ENCODE measurements at places on chromosomes 16 and 17.

GRCh38 chr17:75516619-75517296 is 430 bp downstream of the TSEN54 start:
- no peak for DNase-seq

DNA sequence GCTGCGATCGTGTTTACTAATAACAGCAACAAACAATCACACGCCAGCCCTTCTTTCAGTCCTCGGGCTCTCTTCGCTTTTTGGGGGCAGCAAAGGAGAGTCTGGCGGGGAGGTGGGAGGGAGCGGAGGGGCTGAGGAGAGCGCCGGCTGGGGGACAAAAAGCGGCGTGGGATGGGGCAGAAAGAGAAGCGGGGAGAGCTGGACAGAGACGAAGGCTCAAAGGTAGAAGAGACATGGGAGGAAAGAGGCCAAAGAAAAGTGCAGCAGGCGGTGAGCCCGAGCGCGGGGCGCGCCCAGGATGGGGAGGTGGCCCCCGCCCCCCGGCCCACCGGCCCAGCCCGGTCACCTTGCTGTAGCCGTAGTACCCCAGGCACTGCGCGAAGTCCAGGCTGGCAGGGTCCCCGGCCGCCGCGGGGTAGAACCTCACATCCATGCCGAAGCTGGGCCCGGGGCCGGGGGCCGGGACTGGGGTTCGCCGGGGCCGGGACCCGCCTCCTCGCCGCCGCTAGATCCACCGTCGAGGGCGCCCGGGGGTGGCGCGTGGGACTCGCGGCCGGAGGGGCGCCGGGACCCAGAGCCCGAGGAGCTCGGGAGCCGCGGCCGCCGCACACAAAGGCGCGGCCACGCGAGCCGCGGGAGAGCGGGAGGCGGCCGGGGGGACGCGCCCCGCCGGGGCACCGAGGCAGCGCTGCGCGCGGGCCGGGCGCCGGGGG is 496 bp downstream of the TOX3 start:
- DNase-seq: no peak

GRCh38 chr16:66300037-66300436 is 66.5 kb upstream of the CDH5 start:
- DNase-seq: no peak

GRCh38 chr16:86396901-86397311 is 113.4 kb upstream of the FOXF1 start:
- peak; percentile 86 for DNase-seq

- no peak for DNase-seq
Measured at GRCh38 chr17:42288803-42289610, 709 bp downstream of the STAT5A start.

- peak; percentile 7 for DNase-seq
Measured at GRCh38 chr16:11079652-11080187, 135.4 kb downstream of the CLEC16A start.

DNA sequence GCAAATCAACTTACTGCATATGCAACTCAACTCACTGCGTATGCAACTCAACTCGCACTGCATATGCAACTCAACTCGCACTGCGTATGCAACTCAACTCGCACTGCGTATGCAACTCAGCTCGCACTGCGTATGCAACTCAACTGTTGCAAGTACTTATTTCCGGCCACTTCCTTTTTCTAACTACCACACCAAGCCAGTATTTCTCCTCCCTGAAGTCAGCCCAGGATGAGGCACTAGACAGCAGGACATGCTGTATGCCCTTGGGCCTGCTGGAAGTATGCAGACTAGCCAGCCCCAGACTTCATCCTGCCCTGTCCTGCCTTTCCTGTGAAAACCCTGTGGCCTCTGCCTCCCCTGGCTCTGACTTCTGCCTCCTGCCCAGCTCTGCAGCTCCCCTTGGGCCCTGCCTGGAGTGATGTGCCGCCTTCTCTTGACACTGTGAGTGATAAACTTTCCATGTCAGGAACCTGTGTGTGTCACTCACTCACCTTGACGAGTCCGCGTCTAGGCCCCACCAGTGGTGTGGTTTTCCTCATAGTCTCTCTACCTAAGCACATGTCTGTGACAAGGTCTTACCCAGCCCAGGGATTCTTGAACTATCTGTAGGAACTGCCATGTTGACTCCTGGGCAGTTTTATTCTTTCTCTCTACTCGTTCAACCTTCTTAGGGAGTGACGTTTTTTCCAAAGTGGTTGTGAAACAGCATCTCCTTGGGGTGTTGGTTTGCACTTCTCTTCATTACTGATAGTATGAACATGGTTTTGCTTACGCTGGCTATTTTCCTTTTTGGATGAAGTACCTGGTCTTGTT is 16.4 kb downstream of the ZNF778 start:
- DNase-seq: no peak

GRCh38 chr17:28925912-28926365 is 23.1 kb upstream of the DHRS13 start:
- no peak for DNase-seq

DNA sequence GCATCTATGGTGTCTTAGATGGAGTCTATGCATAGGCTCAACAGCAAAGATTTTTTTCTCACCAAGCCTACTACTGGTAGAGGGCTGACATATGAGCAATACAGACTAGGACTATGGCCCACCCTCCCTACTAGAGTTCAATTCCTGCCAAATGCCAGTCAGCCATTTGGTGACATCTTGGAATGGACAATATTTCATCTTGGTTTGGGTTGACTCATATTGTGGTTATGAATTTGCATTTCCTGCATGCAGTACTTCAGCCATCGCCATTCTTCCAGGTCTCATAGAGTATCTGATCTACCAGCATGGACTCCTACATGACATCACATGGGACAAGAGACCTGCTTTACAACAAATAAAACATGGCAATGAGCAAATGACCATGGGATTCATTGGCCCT is 778.1 kb upstream of the SOX9 start:
- DNase-seq: no peak

DNA sequence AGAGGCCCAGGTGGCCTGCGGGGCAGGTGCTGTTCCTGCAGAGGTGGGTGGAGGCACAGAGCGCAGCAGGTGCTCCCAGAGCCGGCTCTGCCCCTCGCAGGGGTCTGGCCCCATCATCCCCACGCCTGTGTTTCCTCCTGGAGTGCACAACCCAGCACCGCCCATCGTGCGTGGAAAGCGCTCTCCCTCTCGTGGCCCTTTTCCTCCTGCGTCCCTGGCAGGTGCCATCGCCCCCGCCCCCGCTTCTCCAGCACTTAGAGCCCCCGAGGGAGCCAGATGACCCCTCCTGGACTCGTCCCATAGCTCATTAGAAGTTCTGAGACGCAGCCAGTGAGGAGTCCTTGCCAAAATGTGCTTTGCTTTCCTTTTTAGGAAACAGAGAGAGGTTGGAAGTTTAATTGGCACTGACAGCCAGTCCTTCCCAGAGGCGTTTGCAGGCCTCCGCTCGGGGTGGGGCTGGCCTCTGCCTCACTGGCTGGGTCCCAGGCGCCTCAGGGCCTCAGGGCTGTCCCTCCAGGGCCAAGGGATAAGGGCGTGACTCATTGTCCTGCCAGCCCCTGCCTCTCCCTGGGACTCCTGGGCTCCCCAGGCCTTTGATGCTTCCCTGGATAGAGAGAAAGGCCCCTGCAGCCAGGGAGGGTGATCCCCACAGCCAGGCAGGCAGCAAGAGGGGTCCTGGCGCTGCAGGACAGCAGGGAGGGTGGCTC is 32.2 kb upstream of the CHMP6 start:
- no peak for DNase-seq

DNA sequence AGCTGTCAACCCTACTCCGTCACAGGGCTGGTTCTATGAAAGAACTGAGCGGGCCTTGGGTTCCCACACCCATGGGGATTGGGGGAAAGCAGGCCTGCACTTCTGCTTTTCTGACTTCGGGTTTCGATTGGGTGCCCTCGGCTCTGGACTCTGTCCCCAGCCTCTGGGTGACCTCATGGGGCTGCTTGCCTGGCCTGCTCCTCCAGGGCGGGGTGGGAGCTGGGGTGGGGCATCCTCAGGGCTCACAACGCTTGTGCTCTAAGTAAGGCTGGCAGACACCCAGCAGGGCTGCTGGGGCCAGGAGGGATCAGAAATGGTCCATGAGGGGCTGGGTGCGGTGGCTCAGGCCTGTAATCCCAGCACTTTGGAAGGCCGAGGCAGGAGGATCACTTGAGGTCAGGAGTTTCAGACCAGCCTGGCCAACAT is 19.2 kb downstream of the ARHGAP27 start:
- DNase-seq: no peak

- DNase-seq: no peak
Measured at GRCh38 chr16:83722456-83723183, 85.2 kb upstream of the HSBP1 start.

DNA sequence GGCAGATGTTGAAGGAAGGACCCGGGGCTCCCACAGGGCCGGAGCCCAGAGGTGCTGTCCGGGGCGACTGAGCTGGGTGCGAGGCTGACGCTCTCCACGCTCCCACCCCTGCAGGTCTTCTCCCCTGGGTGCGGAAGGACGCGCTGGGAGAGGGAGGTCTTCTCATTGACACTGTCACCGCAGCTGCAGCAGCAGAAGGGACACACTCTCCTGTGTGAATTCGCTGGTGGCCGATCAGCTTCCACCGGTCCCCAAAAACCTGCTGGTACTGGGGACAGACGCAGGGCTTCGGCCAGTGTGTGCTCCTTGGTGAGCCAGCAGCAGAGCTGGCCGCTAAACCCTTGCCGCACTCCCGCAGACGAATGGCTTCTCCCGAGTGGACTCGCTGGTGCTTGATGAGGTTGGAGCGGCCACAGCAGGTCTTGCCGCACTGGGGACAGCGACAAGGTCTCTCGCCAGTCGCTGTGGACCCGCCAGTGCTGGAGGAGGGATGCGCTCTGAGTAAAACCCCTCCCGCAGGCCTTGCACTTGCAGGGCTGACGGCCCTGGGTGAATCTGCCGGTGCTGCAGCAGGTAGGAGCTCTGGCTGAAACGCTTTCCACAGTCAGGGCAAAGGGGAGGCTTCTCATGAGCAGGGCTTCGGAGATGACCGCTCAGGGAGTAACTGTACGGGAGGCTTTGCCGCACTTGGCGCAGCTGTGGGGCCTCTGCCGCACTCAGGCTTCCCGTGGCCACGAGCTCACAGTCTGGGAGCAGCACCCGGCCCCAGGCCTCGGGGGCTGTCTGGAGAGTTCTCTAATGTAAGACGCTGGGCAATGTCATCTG is 6.2 kb downstream of the ZNF843 start:
- DNase-seq: no peak

DNA sequence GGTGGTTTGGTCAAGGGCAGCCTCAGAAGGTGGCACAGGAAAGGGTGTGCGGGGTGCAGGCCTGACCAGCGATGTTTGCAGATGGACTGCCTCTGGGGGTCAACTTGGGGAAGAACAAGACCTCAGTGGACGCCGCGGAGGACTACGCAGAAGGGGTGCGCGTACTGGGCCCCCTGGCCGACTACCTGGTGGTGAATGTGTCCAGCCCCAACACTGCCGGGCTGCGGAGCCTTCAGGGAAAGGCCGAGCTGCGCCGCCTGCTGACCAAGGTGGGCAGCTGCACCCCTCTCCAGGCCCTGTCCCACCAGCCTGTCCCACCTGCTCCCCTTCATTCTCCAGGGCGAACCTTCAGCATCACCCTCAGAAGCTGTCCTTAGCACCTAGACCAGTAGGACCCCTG is 12.5 kb downstream of the DHODH start:
- no peak for DNase-seq

GRCh38 chr17:13395862-13396261 is 205.9 kb downstream of the HS3ST3A1 start:
- DNase-seq: no peak

GRCh38 chr17:43879723-43880419 is 27.5 kb downstream of the MPP2 start:
- DNase-seq: no peak

- DNase-seq: no peak
Measured at GRCh38 chr17:77408284-77408683, 267.5 kb downstream of the SEC14L1 start.

DNA sequence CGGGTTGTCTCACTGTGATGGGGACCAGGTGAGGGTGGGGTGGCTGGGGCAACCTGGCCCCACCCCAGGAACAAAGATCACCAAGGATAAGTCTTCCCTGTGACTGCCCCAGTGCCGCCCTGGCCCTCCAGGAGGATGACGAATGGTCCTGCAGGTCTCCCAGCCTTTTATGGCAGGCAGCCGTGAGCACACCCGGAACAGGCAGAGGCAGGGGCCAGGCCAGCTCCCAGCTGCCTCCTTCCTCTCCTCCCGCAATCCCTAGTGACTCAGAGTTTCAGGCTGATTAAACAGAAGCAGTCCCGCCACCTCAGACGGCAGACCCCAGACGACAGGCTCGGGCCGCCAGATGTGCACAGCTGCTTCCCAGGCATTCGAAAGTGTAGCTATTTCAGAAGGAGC is 13.3 kb downstream of the JUP start:
- DNase-seq: peak; percentile 49

DNA sequence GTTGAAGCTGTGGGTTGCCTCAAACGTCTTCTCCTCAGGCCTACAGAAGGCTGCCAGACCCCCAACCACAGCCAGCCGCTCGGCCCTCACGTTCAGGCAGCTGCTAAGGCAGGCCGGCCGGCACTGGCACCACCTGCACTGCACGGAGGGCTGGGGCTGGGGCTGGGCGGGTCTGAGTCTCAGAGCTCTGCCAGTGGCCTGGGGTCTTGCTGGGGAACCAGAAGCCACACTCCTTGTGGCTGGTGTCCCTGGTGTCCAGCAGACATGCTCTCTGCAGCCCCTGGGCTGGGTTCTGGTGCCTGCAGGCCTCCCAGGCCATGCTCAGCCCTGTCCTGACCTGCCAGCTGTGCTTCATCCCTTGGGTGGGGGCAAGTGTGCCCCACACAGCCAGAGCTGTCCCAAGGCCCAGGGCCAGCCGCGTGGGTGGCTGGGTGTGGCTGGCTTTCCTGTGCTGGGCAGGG is 42.0 kb downstream of the BAHCC1 start:
- DNase-seq: no peak

DNA sequence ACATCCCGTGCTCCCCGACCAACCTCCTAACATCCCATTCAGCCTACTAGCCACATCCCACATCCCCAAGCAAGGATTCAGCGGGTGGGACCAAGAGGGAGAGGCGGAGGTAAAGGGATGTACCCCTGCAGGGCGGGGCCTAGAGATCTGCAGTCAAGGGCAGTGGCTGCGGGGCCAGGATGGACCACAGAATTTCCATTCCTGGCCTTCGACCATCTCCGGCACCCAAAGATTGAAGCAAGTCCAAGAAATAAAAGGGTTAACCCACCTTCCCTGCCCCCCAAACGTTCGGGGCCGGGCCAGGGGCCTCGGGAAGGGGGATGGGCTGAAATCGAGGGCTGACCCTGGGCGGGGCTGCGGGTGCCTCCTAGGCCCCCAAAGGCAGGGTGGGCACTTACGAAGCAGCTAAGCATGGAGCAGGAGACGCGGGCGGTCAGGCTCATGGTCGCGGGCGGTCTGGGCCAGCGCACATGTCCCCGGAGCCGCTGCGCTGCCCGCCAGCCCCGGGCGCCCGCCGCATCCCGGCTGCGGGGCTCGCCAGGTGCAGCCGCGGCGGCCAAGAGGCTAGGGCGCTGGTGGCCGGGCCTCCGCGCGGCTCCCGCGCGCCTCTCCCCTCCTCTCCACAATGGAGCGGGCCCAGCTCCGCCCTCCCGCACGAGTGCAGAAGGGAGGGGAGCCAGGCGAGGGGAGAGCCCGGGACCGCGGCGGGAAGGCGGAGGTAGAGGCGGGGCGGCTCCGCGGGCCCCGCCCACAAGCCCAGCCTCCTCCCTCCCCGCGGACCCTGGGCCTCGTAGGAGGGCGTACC is at the start of gene MTMR4:
TSS of gene MTMR4 (minus strand) at position 674 of the 805 bp plus-strand sequence. CDS start at position 443, 231 bp downstream.
- DNase-seq: peak; percentile 45

Data from dermis microvascular lymphatic vessel endothelial cell (primary cell).